ENCODE measurements at places on chromosomes 5 and 9. TPM values are rescaled to one million over a fixed set of nuclear protein-coding genes. Genes with fewer than 3 reads are reported as not detected.

The SPINK4 gene
- 146 TPM for total RNA-seq

The SPATA31C1 gene
- total RNA-seq, result not detected

The ZNF483 gene
- 2.9 TPM for total RNA-seq

The SPATA31A6 gene
- not detected for total RNA-seq

The RAB3C gene
- total RNA-seq, result 2.2 TPM

The CERCAM gene
- total RNA-seq, result 2.9 TPM

The FOXD4L5 gene
- 0.31 TPM for total RNA-seq

The CDKN2B gene
- total RNA-seq, result 158 TPM

The SNX2 gene
- 52.4 TPM for total RNA-seq

The PCDHB9 gene
- 0.61 TPM for total RNA-seq

The GPR150 gene
- 0.45 TPM for total RNA-seq

Data from left colon (tissue), 2 donors.